ENCODE measurements at places on chromosomes 11 and 22.

- no peak for DNase-seq
Measured at GRCh38 chr11:93654226-93654625, 7.3 kb upstream of the CEP295 start.

DNA sequence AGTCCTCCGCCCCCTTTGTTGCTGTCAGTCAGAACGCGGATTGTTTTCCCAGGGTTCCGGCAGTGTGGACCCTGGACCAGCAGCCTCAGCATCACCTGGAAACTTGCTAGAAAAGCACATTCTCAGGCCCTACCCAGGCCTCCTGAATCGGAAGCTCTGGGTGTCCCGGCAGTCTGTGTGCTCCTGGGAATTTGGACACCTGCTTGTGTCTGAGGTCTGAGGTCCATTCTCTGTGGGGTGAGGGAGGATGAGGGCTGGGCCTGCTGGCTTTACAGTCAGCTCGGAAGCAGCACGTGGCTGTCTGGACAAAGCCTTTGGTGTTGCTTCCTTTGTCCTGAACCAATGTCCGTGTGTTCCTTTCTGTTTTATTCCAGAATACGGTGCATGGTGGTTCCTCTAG lies 299.7 kb downstream of the TBC1D22A start:
- no peak for DNase-seq

DNA sequence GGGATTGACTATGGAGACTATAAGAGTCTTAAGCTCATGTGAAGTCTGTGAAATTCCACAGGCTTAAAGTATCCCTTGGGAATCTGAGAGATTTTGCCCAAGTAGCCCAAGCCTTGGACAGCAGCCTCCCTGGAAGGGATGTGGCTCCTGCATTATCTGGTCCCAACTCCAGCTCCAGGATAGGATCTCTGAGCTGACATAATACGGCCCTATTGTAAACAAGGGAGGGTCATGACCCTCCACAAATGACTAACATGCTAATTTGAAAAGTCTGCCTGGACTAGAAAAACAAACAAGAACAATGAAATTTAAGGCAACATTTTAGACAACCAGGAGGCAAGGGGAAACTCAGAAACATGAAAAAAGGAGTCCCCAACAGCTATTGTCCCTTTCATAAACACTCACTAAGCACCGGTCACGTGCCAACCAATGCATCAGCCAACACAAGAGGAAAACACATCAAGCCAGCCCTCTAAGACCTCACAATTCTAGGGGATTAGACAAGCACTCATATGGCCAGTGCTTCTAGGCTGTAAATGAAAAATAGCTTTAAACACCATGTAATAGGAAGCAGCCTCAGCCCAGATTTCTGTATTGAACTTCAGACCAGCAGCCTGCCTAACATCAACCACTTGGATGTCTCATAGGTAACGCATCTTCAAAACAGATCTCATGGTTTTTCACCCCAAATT lies 101.2 kb upstream of the TIMP3 start:
- DNase-seq: no peak

DNA sequence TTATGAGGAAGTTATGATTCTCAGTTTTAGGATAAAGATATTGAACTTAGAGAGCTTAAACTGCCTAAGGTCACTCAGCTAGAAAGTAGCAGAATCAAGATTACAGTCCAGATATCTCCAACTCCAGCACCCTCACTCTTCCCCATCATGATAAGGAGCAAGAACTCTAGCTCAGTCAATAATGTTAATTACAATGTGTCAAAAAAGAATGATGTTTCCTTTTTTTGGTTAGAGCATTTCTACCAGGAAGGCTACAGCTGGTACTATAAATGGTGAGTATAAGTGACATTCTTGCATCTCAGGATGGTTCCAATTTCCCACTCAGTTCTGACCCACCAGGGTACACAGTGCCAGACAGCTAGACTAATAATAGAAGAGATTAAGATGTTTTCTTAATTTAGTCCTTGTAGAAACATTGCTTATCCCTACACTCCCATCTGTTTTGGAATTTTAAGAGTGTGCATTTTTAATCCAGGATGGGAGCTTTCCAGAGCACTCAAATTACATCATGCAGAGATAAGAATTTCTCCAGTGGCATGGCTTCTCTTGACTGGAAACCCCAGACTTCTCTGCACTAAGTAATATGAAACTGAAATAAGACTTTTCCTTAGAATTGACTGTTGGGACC lies 21.6 kb upstream of the BBOX1 start:
- no peak for DNase-seq

GRCh38 chr11:119483341-119483880 lies 60.4 kb upstream of the THY1 start:
- no peak for DNase-seq

GRCh38 chr11:115766561-115766960 lies 262.3 kb upstream of the CADM1 start:
- DNase-seq: no peak

- DNase-seq: no peak
Measured at GRCh38 chr11:8341996-8342395, 78.3 kb upstream of the LMO1 start.

- DNase-seq: no peak
Measured at GRCh38 chr11:34564807-34565241, 51.2 kb upstream of the ELF5 start.

- peak; percentile 61 for DNase-seq
Measured at GRCh38 chr11:121426476-121427399, 25.4 kb upstream of the SORL1 start.

DNA sequence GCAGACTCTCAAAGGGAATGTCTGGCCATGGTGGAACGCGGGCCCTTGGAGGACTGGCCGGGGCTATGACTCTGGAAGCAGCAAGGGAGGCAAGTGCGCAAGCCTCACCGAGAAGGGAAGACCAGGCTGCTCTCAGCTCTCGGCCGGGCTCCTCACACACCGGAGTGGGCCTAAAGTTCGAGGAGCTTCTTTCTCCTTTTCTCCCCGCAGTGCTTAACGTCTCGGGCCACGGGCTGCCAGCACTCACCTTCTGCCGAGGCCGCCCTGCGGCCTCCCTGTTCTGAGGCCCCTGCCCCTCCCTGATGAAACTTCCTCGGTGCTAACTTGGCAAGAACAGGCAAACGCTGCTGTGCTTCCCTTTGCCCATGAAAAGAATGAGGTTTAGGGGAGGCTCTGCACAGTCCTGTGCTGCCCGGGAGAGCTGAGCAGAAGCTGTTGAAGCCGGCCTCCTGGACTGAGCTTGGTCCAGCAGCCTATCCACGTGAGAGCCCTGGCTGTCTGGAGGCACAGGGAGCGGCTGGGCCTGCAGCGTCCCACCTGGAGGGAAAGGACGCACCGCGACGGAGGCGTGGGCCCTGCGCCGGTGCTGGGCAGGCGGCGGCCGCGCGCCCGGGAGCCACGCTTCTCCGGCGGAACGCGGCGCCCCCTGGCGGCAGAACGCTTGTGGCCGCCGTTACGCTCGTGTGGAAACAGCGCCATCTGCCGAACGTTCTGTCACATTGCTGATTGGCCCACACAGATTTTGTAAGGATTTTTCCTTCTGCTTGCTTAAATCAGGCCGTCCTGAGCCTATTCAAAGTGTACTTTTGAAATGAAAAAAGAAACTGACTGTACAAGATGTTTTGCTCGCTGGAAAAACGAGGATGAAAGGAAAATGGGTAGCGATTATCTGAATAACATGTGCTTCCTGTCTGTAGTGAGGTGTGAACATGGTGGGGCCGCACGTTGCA lies 65.0 kb upstream of the TMEM45B start:
- peak; percentile 82 for DNase-seq

DNA sequence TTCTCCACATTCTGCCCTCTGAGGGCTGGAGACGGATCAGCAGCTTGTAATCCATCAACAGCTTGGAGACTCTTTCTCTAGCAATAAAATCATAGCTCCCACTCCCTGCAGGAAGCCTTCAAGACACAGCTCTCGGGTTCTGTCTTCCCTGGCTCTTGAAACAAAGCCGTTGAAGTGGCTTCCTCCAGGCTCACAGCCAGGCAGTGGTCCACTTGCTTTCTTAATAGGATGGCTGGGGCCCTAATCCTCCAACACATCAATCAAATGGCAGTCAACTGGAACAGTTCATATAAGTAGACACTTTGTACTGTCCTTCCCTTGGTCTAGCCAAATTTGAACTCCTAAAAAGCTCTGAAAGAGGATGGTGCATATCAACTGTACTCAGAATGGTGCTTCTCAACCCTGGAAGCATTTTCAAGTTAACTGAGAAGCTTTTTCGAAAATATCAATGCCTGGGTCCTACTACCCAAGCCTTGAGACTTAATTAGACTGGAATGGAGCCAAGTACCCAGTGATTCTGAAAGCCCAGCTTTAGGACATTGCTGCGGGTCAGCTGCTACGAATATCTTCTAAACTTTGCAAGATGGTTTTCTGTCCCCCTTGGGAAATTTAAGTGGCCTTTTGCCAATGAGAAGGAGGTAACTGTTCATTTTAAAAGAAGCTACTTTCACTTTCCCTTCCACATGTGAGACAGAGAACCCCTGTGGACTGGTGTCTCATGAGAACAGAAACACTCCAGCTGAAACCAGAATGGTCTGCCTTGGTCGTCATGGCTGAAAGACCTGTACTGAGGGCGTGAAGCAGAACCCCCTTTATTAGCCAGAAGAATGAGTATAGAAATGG lies 74.7 kb downstream of the SC5D start:
- DNase-seq: no peak

- DNase-seq: no peak
Measured at GRCh38 chr22:47367107-47367690, 604.7 kb downstream of the TBC1D22A start.

GRCh38 chr11:45917623-45918330 lies at the start of gene PEX16:
PEX16 (minus strand) TSS chr11:45917877; CDS start chr11:45917811, 66 bp downstream.
- peak; percentile 95 for DNase-seq

GRCh38 chr22:37623075-37624016 lies 14.7 kb downstream of the GGA1 start:
- peak; percentile 83 for DNase-seq

- no peak for DNase-seq
Measured at GRCh38 chr11:116478669-116479668, 293.8 kb downstream of the BUD13 start.

DNA sequence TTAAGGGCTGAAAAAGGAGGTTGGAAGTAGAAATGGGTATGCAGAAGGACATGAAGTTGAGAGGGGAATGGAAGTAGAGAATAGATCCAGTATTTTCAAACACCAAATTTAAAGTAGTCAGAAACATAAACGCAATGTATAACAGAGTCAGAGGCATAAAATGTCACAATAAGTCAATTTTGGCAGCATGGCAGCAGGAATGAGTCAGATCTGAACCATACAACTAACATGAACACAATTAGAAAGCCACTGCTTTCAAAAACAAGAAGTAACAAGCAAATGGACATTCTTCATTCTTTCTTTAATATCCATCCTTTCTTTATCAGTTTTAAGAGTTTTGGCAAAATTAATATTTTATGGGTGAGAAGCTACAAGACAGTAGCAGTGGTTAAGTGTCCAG lies 2.5 kb downstream of the CHORDC1 start:
- no peak for DNase-seq

- DNase-seq: no peak
Measured at GRCh38 chr11:118194835-118195627, 18.6 kb upstream of the SCN2B start.

- DNase-seq: no peak
Measured at GRCh38 chr11:107962181-107962580, 33.9 kb downstream of the RAB39A start.

GRCh38 chr11:41459465-41460401 lies at the start of gene LRRC4C:
LRRC4C (minus strand) TSS chr11:41459652.
- DNase-seq: no peak

DNA sequence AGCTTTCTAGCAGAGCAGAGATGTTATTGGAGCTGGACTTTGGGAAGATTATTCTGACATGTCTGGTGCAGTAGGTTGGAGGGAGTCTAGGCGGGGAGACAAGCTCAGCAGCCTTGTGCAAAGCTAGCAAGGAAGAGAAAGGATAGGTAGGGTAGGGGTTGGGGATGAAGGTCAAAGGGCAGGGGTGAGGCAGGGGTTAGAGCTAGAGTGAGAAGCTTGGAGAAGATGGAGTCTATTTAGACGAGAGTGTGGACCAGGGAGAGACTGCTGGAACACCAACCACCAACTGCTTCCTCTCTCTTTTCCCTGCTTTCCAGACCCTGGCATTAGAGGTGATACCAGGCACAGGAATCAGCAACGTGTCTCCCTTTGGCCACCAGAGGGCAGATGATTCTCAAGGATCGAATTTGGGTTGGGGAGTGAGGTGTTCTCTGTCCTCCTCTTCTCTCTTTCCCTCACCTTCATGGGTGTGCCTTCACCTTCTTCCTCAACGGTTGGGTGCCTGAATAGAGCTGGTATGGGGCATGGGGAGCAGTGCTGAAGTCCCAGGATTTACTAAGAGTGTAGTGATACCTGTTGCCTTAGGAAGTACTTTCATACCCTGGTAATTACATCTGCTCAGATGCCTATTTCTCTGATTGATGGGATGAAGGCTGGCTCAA lies 1.8 kb upstream of the MARK2 start:
- DNase-seq: peak; percentile 79

GRCh38 chr11:12459865-12460444 lies 82.6 kb downstream of the PARVA start:
- DNase-seq: no peak

DNA sequence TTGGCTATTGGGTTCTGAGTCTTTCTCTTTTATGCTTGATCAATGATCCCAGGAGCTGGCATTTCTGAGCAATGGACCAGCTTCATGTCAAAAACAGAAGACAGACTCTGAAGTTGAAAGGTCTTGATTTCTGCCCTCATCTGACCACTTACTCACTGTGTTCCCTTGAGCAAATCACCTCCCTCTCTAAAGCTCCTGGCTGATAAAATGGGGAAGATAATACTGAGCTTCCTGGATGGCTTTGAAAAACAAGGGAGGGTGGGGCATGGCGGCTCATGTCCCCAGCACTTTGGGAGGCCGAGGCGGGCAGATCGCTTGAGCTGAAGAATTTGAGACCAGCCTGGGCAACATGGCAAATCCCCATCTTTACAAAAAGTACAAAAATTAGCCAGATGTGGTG lies 6.4 kb downstream of the FAM83F start:
- no peak for DNase-seq

DNA sequence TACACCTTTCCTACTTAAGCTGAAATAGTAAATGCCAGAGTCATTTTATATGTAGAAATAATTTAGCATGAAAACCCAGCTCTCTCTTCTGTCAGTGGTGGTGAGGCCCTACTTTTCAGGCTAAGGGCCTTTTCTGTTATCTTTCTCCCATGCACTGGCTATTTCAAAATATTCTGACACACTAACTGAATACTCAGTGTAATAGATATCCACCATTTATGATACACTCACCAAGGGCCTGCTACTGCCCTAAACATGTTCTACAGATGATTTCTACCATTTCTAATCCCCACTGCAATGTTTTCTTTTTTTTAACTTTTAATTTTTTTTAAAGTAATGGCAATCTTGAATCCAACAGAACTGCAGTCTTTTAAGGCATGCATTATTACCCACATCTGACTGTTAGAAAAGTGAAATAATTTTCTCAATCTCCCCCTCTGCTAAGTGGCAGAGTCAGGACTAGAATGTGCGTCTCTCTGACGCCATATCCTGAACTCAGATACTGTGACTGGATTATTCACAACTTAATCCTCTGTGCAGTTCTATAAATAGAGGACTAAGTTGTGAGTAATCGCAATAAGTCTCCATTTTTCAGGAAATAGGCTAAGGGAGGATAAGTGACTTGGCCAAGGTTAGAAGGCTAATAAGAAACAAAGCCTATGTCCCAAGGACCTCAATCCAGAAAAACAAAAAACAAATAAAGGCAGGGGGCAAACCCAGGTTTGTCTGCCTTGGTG lies 44.0 kb downstream of the GRAMD1B start:
- no peak for DNase-seq

Measured in stimulated activated CD4-positive, alpha-beta T cell treated with anti-CD3 and anti-CD28 coated beads, Interleukin-2, amount 100 ng/mL, for 24 hours (primary cell).